ENCODE measurements at places on chromosomes 2 and 18.

DNA sequence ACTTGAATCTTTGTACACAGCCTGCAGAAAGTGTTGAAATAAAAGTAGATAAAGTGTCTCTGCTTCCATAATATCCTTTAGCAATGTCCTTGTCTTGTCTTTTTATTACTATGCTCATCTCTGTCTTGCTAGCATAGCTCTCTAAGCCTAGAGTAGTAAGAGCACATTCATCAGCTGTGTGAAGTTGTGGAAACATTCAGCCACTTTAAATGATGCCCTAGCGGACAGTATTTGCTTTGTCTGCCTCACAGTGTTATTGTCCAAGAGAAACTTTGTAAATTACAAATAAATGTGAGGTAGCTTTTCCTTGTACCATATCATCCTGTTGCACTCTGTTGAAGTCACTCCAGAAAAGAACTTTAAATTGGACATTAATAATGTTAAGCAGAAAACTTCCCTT lies 60.3 kb upstream of the TTC21B start:
- no peak for DNase-seq
- H3K4me1 ChIP-seq, result no peaks in the 10 kb centered on the region
- no peaks in the 10 kb centered on the region for H3K36me3 ChIP-seq

GRCh38 chr2:226228080-226228479 lies 571.5 kb downstream of the IRS1 start:
- H3K27ac ChIP-seq, result no peak overlapping the region
- no peaks in the 10 kb centered on the region for H3K4me1 ChIP-seq
- no peaks in the 10 kb centered on the region for H3K27me3 ChIP-seq
- no peaks in the 10 kb centered on the region for H3K36me3 ChIP-seq

- no peaks in the 10 kb centered on the region for H3K27me3 ChIP-seq
- no peak for DNase-seq
- no peak overlapping the region for H3K4me3 ChIP-seq
Observed at GRCh38 chr18:12397254-12397653, 10.5 kb upstream of the PRELID3A start.

- H3K4me1 ChIP-seq, result no peaks in the 10 kb centered on the region
- no peak overlapping the region for H3K27ac ChIP-seq
- no peak for DNase-seq
- peaks cover 30% of the 10 kb centered on the region for H3K36me3 ChIP-seq
- no peak overlapping the region for H3K4me3 ChIP-seq
- H3K27me3 ChIP-seq, result no peaks in the 10 kb centered on the region
Observed at GRCh38 chr2:105262651-105263091, 21.1 kb downstream of the GPR45 start.

DNA sequence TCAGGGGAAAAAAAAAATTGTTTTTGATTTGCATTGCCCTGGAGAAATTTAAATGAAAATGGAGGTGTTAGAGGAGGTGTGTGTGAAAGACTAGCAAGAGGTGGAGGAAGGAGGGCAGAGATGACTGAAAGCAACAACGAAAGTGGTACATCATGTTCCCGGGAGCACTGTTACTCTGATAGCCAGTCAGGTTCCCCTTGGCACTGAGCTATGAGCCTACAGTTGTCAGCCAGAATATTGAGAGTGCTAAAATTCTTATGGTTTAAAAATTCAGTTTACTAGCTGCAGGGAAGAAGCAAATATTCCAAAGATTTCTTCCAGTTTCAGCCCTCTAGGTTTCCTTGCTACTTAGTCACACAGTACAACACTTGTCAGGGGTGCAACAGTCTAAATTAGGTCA lies 366.7 kb upstream of the DLGAP1 start:
- no peak overlapping the region for H3K4me3 ChIP-seq
- H3K27ac ChIP-seq, result no peak overlapping the region
- no peaks in the 10 kb centered on the region for H3K27me3 ChIP-seq
- DNase-seq, result no peak

GRCh38 chr2:176573612-176574483 lies 304.6 kb downstream of the MTX2 start:
- H3K27me3 ChIP-seq, result no peaks in the 10 kb centered on the region
- no peaks in the 10 kb centered on the region for H3K4me1 ChIP-seq
- no peak for DNase-seq
- no peaks in the 10 kb centered on the region for H3K36me3 ChIP-seq
- no peak overlapping the region for H3K4me3 ChIP-seq

- no peaks in the 10 kb centered on the region for H3K27me3 ChIP-seq
- no peak for DNase-seq
- H3K4me3 ChIP-seq, result no peak overlapping the region
- H3K27ac ChIP-seq, result no peak overlapping the region
- no peaks in the 10 kb centered on the region for H3K4me1 ChIP-seq
Observed at GRCh38 chr2:54648256-54648655, 75.2 kb upstream of the EML6 start.

DNA sequence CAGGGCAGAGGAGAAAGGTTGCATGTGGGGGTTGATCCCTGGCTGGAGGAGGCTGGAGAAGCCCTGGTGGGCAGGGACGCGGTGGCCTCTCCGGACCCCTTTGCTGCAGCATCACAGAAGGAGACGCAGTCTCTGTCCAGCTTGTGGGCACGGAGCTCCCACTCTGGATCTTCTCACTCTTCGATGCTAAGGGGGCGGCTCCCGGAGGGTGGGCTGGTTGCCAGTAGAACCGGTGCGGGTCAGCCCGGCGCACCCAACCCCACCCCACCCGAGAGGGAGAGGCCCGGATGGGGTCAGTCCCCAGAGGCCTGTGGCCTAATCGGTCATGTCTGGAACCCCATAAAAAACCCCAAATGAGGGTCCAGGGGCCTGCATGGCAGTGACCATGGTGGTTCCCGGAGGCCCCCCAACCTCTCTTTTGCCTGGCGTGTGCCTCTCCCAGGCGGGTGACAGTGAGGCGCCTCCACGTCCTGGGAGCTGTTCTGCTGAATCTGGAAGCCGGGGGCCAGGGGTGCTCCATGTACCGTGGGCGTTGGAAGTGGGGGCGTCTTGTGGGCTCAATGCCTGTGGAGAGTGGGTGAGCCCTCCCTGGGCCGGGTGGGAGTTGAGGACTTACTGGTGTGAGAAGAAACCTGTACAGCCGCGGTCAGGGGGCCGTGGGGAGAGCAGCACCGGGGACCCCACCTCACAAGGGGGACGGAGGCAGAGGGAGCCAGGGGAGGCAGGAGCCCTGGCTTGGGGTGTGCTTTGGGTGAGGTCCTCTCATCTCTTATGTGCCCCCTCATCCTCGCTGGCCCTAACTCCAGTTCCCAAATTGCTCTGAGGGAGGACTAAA lies 79.6 kb downstream of the RTP5 start:
- H3K4me1 ChIP-seq, result peaks cover 3% of the 10 kb centered on the region
- H3K27me3 ChIP-seq, result peaks cover 6% of the 10 kb centered on the region
- DNase-seq, result peak; percentile 78
- no peaks in the 10 kb centered on the region for H3K36me3 ChIP-seq
- H3K27ac ChIP-seq, result no peak overlapping the region
- no peak overlapping the region for H3K4me3 ChIP-seq

GRCh38 chr2:222228054-222228453 lies 70.7 kb downstream of the PAX3 start:
- H3K4me1 ChIP-seq, result no peaks in the 10 kb centered on the region
- peaks cover 9% of the 10 kb centered on the region for H3K27me3 ChIP-seq
- no peak for DNase-seq
- H3K4me3 ChIP-seq, result no peak overlapping the region
- no peaks in the 10 kb centered on the region for H3K36me3 ChIP-seq

DNA sequence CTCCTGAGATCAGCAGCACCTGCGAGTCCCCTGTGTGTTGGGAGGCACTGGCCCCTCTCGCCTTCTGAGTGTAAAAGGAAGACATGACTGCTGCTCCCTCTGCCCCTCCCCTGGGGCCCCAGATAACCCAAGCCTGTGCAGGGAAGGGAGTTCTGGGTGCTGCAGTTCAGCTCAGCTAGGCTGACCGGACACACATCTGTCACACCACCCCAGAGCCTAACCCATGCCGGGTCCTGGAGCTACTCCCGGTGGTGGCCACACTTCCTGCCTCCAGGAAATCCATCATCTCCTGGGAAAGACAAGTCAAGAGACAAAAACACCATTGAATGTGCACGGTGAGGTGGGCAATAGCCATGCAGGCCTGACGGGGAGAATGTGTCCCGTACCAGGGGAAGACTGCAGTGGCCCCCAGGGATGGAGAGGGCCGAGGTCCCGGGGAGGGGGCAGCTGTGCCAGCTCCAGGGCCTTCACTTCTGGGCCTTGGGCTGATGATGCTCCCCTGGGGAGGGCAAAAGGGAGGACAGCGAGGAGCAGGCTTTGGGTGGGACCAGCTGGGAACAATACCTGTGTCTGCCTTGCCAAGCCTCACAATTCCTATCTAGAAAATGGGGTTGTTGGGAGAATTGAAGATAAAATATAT lies 210.6 kb downstream of the TFCP2L1 start:
- H3K4me3 ChIP-seq, result no peak overlapping the region
- no peak overlapping the region for H3K27ac ChIP-seq
- H3K36me3 ChIP-seq, result no peaks in the 10 kb centered on the region
- peaks cover 31% of the 10 kb centered on the region for H3K27me3 ChIP-seq
- peaks cover 27% of the 10 kb centered on the region for H3K4me1 ChIP-seq
- no peak for DNase-seq

DNA sequence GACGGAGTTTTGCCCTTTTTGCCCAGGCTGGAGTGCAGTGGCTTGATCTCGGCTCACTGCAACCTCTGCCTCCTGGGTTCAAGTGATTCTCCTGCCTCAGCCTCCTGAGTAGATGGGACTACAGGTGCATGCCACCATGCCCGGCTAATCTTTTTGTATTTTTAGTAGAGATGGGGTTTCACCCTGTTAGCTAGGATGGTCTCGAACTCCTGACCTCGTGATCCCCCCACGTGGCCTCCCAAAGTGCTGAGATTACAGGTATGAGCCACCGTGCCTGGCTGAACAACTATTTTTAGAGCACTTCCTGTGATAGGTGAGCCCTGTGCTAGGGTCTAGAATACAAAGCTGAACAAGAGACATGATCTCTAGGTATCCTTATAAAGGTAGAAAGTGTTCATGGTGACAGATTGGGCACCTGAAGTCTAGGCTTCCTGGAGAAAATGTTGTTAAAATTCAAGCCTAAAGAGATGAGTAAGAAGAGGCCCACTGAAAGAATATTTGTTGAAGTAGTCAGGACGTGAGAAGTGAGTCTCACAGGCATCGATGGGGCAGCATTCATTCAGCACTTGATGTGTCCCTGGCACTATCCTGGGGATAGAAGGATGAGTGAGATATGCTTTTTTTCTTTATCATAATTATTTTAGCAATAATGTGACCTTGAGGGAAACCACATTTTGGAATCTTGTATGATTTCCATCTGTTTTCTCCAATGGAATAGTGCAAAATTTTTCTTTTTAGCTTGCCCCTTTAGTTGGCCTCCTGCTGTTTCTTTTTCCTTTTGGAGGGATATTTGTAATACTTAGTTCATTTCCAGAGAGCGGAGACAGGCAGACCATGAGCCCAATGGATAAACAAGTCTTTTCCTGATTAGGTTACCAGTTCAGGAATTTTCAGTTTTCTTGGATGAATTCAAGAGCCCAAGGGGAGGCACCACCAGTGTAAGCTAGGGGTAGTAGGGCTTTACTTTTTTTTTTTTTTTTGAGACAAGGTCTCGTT lies 5.1 kb downstream of the ZNF236 start:
- peaks cover 19% of the 10 kb centered on the region for H3K4me1 ChIP-seq
- no peak for DNase-seq
- no peak overlapping the region for H3K27ac ChIP-seq
- no peak overlapping the region for H3K4me3 ChIP-seq
- no peaks in the 10 kb centered on the region for H3K27me3 ChIP-seq

GRCh38 chr2:201872591-201872990 lies 66.3 kb downstream of the CDK15 start:
- H3K27me3 ChIP-seq, result no peaks in the 10 kb centered on the region
- no peak overlapping the region for H3K4me3 ChIP-seq
- H3K36me3 ChIP-seq, result no peaks in the 10 kb centered on the region
- no peaks in the 10 kb centered on the region for H3K4me1 ChIP-seq
- no peak overlapping the region for H3K27ac ChIP-seq

GRCh38 chr2:27831279-27832050 lies 58.7 kb downstream of the RBKS start:
- no peak overlapping the region for H3K27ac ChIP-seq
- no peaks in the 10 kb centered on the region for H3K4me1 ChIP-seq
- no peaks in the 10 kb centered on the region for H3K36me3 ChIP-seq
- H3K27me3 ChIP-seq, result no peaks in the 10 kb centered on the region
- no peak overlapping the region for H3K4me3 ChIP-seq
- DNase-seq, result no peak

- no peaks in the 10 kb centered on the region for H3K27me3 ChIP-seq
- H3K27ac ChIP-seq, result no peak overlapping the region
- no peaks in the 10 kb centered on the region for H3K4me1 ChIP-seq
- no peak overlapping the region for H3K4me3 ChIP-seq
Observed at GRCh38 chr18:46458472-46458871, 198.5 kb downstream of the LOXHD1 start.

- H3K4me3 ChIP-seq, result no peak overlapping the region
- H3K27me3 ChIP-seq, result no peaks in the 10 kb centered on the region
- DNase-seq, result no peak
- no peaks in the 10 kb centered on the region for H3K36me3 ChIP-seq
- H3K27ac ChIP-seq, result no peak overlapping the region
Observed at GRCh38 chr2:45720210-45720609, 68.7 kb downstream of the PRKCE start.

- peaks cover 43% of the 10 kb centered on the region for H3K4me1 ChIP-seq
- H3K27ac ChIP-seq, result peak overlapping the region; percentile 93
- H3K4me3 ChIP-seq, result no peak overlapping the region
- DNase-seq, result no peak
Observed at GRCh38 chr18:63444580-63444979, 22.3 kb upstream of the VPS4B start.

GRCh38 chr2:168480825-168481585 lies 24.9 kb downstream of the CERS6 start:
- peaks cover 5% of the 10 kb centered on the region for H3K4me1 ChIP-seq
- no peak for DNase-seq
- no peaks in the 10 kb centered on the region for H3K27me3 ChIP-seq

- H3K27ac ChIP-seq, result peak overlapping the region; percentile 53
- DNase-seq, result peak; percentile 83
- H3K36me3 ChIP-seq, result no peaks in the 10 kb centered on the region
- H3K4me3 ChIP-seq, result no peak overlapping the region
Observed at GRCh38 chr2:222733846-222734702, 62.6 kb downstream of the MOGAT1 start.

- peaks cover 16% of the 10 kb centered on the region for H3K4me1 ChIP-seq
- H3K36me3 ChIP-seq, result no peaks in the 10 kb centered on the region
- H3K27me3 ChIP-seq, result peaks cover 21% of the 10 kb centered on the region
- peak; percentile 18 for DNase-seq
- peak overlapping the region; percentile 51 for H3K4me3 ChIP-seq
Observed at GRCh38 chr2:120441744-120442471, 96.0 kb downstream of the INHBB start.

GRCh38 chr2:31810200-31810917 lies 200.4 kb downstream of the MEMO1 start:
- no peaks in the 10 kb centered on the region for H3K36me3 ChIP-seq
- H3K4me3 ChIP-seq, result no peak overlapping the region
- no peak for DNase-seq
- H3K27ac ChIP-seq, result no peak overlapping the region
- no peaks in the 10 kb centered on the region for H3K4me1 ChIP-seq
- no peaks in the 10 kb centered on the region for H3K27me3 ChIP-seq

- no peak overlapping the region for H3K27ac ChIP-seq
- H3K4me3 ChIP-seq, result no peak overlapping the region
- peaks cover 29% of the 10 kb centered on the region for H3K36me3 ChIP-seq
- H3K4me1 ChIP-seq, result no peaks in the 10 kb centered on the region
- DNase-seq, result no peak
Observed at GRCh38 chr2:203097735-203098134, 83.1 kb downstream of the NBEAL1 start.

GRCh38 chr2:133952420-133952819 lies 301.5 kb upstream of the MGAT5 start:
- no peak for DNase-seq
- no peaks in the 10 kb centered on the region for H3K27me3 ChIP-seq
- no peaks in the 10 kb centered on the region for H3K36me3 ChIP-seq
- no peak overlapping the region for H3K4me3 ChIP-seq
- H3K4me1 ChIP-seq, result no peaks in the 10 kb centered on the region
- no peak overlapping the region for H3K27ac ChIP-seq

All from suprapubic skin (tissue), 4 donors.